ENCODE measurements at places on chromosomes 6 and 20.

GRCh38 chr20:16761305-16761829 lies 13.2 kb downstream of the OTOR start:
- peak; percentile 12 for DNase-seq

GRCh38 chr20:37676440-37676839 lies 17.4 kb upstream of the CTNNBL1 start:
- DNase-seq, result no peak

DNA sequence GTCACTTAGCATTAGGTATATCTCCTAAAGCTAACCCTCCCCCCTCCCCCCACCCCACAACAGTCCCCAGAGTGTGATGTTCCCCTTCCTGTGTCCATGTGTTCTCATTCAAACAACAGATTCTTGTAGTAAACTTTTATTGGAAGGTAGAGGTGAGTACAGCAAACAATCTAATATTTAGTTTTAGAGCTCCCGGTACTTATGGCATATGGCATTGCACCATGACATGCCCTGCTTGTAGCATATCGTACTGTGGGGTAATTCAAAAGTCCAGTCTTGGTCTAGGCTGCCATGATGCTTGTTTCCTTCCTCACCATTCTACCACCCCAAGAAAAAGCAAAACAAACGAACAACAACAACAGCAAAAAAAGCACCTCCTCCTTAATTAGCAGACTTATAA lies 289.5 kb downstream of the ZNF217 start:
- no peak for DNase-seq

DNA sequence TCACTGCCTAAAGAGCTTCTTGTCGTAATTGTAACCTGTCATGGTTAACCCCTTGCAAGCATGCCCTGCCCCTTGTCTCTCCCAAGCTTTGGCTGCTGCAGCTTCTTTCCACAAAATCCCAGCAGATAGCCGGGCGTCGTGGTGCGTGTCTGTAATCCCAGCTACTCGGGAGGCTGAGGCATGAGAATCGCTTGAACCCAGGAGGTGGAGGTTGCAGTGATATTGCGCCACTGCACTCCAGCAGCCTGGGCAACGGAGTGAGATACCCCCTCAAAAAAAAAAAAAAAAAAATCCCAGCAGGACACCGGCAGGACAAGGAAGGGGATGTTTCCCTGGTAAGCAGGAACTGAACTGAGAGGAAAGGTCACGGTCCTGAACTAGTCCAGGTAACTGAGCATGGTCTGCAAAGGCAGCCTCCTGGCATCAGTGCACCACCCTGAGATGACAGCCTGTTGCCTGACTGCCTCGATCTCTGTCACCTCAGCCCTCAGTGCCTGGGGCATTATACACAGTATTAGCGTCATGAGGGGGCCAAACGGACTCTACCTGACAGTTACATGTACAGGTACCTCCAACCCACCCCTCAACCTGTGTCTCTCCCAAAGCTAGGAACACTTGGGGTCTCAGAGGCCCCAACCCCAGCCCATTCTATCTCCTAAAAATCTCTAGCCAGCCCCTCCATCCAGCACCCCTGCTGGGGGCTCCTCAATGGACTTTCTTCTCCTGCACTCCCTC lies 1.8 kb downstream of the LZTS3 start:
- DNase-seq, result no peak
